GF-D8 (cell line): ENCODE measurements at places on chromosomes 4 and X.

- DNase-seq, result peak; percentile 4
Observed at GRCh38 chr4:176789955-176790354, 2.8 kb downstream of the VEGFC start.

- no peak for DNase-seq
Observed at GRCh38 chr4:32697281-32697814, 1977.2 kb downstream of the PCDH7 start.

GRCh38 chr4:147160908-147161513, 215.3 kb upstream of the TTC29 start:
- no peak for DNase-seq

- no peak for DNase-seq
Observed at GRCh38 chr4:102612824-102613366, 111.7 kb downstream of the NFKB1 start.

DNA sequence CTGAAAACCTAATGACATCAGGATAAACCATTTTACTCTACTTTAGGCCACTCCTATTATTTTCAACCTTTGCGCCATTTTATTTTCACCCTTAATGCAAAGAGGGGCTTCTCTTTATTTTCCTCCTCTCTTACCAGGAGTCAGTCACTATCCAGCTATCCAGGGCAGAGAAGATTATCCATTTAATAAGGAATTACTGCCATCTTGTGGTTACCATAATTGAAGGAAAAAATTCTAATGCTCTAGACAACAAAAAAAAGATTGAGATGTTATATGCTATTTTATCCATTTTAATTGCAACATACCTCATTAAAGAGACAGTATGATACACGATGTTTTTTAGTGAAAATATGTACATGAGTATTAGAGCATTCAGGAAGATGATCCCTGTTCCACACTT, 514.5 kb upstream of the FAM241A start:
- no peak for DNase-seq
